Nephron progenitor cell (in vitro differentiated cells): ENCODE measurements at places on chromosomes 7 and 10.
A peak's percentile ranks its signal among the peaks of the same experiment; 100 is the strongest.

DNA sequence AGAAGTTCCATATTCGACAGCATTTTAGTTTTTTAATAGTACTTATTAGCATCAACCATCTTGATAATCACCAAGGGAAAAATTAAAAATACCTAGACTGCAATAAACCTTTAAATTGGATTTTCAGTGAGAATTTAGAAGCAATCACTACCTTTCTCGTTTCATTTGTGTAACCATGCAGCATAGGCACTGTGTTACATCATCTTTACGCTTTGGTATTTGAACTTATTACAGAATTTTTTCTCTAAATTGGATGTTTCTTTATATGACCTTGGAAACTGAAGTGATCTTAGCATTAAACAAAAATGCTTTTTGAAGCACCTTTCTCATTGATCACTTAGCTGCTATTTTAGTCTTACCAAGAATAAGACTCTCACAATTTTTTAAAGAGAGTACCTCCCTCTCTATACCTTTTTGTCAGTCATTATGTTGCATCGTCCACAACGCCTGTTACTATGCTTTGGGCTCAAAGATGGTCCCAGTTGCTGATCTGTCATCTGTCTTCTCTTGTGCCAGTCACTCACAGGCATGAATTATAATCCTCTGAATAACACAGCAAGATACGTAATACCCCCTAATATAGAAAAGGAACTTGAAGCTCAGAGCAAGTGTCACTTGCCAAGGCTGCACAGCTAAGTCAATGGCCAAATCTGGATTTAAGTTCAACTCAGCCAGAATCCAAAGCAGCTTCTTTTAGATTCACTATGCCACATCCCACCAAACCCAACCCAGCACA, 19.6 kb upstream of the ASCC1 start:
- no peak for DNase-seq

DNA sequence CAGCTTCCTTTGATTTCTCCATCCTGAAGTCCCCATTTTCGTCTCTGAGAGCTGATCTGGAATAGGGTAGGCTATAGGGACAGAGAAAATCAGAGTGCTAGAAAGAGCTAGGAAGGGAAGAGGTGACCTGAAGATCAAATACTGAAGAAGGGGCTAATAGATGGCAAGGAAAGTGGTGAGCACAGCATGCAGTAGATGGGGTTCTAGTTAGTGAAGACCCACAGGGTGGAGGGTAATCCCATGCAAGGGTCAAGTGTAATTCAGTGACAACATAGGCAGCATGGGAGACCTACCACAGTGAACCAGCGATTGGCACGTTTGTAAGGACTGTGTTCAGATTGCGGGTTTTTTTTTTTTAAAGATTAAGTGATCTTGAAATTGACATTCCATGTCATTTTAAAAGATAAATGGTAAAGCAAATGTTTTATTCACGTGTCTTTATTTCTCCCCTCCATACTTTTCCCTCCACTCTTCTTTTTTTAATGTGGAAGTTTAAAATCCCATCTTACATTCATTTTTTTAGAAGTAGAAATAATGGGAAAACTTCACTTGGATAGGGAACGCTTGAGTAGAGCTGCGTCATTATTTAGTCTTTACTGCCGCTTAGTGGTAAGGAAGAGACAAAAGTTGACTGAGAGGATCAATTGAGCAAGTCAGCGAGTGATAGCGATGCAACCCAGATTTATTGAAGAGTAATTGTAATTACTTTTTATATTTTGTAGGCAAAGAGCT, 21.0 kb upstream of the ABI1 start:
- DNase-seq = peak; percentile 17

GRCh38 chr7:74010407-74010806, 17.6 kb upstream of the ELN start:
- no peak for DNase-seq

DNA sequence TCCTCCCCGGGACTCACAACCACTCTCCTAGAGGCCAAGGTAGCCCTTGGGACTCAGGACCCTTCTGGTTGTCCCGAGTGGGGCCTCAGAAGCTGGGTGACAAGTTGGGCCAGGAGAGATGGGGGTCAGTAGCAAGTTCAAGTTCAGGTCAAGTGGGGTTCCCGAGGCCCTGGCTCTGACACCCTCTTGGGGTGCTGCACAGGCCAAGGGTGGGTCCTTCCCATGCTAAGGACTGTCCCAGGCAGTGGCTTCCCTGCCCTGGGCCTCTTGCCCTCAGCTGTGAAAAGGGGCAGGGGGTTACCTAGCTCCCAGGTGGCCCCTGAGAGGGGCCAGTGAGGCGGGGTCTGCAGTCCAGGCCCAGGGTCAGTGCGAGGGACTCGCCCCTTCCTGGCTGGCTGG, 115.4 kb upstream of the TNRC18 start:
- DNase-seq = no peak

- DNase-seq = no peak
Measured at GRCh38 chr7:157271991-157272324, 64.8 kb upstream of the DNAJB6 start.

GRCh38 chr10:75803816-75804552, 372.6 kb downstream of the LRMDA start:
- DNase-seq = peak; percentile 12

DNA sequence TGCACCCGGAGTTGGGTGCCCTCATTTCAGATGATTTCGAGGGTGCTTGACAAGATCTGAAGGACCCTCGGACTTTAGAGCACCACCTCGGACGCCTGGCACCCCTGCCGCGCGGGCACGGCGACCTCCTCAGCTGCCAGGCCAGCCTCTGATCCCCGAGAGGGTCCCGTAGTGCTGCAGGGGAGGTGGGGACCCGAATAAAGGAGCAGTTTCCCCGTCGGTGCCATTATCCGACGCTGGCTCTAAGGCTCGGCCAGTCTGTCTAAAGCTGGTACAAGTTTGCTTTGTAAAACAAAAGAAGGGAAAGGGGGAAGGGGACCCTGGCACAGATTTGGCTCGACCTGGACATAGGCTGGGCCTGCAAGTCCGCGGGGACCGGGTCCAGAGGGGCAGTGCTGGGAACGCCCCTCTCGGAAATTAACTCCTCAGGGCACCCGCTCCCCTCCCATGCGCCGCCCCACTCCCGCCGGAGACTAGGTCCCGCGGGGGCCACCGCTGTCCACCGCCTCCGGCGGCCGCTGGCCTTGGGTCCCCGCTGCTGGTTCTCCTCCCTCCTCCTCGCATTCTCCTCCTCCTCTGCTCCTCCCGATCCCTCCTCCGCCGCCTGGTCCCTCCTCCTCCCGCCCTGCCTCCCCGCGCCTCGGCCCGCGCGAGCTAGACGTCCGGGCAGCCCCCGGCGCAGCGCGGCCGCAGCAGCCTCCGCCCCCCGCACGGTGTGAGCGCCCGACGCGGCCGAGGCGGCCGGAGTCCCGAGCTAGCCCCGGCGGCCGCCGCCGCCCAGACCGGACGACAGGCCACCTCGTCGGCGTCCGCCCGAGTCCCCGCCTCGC, at the start of gene EGFR:
EGFR (plus strand) TSS at position 657 of the 830 bp plus-strand sequence. CDS start 261 bp downstream, outside the sequence.
- DNase-seq = peak; percentile 73

DNA sequence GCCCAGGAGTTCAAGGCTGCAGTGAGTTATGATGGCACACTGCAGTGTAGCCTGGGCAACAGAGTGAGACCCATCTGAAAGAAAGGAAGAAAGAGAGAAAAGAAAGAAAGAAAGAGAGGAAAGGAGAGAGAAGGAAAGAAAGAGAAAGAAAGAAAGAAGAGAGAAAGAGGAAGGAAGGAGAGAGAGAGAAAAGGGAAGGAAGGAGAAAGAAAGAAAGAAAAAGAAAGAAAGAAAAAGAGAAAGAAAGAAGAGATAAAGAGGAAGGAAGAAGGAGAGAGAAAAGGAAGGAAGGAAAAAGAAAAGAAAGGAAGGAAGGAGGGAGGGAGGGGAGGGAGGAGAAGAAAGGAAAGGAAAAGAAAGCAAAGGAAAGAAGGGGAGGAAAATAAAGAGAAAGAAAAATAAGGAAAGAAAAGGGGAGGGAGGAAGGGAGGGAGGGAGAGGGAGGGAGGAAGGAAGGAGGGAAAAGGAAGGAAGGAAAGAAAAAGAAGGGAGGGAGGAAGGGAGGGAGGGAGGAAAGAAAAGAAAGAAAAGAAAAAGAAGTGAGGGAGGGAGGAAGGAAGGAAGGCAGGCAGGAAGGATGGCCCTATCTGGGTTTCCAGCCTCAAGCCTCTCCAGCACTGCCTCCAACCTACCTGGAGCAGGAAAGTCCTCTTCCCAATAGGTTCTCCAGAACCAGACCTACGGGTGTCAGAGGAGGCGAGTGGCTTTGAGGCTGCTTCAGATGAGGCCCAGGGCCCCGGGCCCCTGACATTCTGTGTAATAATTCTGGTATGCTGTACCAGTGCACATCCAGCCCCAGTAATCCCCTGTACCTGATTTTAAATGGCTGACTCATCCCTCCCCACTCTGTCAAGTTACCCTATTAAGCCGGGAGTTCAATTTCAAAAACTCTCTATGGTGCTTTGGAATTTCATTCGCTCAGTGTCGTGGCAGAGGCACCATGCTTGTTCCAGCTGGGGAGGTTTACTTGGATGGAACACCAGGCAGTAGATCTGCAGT, 6.8 kb upstream of the PARD3 start:
- DNase-seq = no peak

- peak; percentile 15 for DNase-seq
Measured at GRCh38 chr10:35882422-35883150, 240.5 kb upstream of the FZD8 start.

GRCh38 chr10:3774814-3775695, 10.0 kb downstream of the KLF6 start:
- no peak for DNase-seq

DNA sequence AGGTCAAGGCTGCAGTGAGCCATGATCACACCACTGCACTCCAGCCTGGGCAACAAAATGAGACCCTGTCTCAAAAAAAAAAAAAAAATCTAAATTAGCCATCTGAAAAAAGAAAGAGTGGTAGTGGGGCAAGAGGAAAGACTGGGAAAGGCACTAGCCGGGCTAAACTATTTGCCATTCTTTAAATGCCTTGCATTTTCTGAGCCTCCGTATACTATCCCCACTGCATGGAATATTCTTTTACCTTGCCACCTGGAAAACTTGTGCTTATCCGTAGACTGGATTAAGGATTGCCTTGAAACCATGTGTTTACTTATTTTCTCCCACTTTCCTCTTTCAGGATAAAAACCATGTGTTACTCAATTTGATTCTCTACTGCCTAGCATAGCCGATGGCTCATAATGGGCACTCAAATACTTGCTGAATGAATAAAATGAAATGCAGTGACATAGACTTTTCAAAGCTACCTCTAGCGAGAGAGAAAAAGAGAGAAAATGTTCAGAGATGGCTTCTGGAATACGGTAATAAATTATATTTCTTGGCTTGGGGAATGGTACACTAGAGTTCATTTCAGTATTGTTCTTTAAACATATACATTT, 30.6 kb downstream of the HYCC1 start:
- no peak for DNase-seq

DNA sequence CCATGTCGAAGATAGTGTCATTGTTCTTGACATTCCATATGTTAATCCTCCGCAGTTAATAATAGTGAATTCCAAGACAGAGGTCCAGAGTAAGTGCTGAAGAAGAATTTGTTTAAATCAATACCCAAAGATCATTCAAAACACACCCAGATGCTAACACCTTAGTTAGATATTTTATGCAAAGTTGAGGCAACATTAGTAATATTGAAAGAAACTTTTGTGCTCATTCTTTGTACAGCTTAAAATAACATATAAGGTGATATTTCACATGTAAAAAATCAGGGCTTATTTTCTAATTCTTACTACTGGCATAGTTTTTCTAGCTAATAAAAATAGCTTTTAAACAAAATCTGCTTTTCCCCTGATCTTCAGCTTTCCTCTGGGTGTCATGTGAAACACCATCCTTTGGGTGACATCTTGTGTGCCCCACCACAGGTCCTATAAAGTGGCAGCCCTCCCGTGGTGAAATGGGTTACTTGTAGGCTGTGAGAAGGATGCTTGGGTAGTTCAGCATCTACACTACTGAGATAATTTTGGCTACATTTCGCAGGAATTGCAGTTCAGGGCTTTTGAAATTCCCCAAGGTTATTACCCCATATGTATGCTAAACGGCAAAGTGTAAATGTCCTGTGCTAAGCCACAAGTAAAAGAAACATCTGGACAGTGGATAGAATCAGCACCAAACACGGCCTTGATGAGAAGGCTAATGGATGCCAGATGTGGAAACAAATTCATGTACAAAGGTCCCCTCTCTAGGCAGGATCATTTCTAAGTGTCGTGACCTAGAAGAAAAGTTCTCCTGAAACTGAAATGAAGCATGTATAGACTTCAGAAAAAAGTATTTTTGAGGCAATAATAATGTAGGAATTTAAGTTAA, 105.4 kb downstream of the GRM3 start:
- no peak for DNase-seq

- no peak for DNase-seq
Measured at GRCh38 chr10:129586898-129587443, 119.9 kb downstream of the MGMT start.

- DNase-seq = no peak
Measured at GRCh38 chr7:90706072-90706716, 110.1 kb downstream of the CDK14 start.

- DNase-seq = no peak
Measured at GRCh38 chr7:50695026-50695425, 87.7 kb downstream of the GRB10 start.

GRCh38 chr7:148709014-148709413, 10.3 kb downstream of the CUL1 start:
- no peak for DNase-seq

GRCh38 chr7:117158941-117159697, 163.7 kb downstream of the WNT2 start:
- DNase-seq = no peak

DNA sequence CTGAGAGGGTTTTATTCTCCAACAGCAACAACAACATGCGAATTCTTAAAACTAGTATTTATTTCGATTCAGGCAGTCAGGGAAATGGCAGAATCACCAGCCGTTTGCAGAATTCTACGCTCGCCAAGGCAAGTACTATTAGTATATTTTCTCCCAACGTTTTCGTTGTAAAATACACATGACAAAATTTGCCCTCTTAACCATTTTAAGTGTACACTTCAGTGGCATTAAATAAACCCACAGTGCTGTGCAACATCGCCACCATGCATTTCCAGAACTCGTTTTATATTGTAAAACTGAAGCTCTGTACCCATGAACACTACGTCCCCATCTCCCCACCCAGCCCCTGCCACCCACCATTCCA, 10.8 kb downstream of the EN2 start:
- no peak for DNase-seq

DNA sequence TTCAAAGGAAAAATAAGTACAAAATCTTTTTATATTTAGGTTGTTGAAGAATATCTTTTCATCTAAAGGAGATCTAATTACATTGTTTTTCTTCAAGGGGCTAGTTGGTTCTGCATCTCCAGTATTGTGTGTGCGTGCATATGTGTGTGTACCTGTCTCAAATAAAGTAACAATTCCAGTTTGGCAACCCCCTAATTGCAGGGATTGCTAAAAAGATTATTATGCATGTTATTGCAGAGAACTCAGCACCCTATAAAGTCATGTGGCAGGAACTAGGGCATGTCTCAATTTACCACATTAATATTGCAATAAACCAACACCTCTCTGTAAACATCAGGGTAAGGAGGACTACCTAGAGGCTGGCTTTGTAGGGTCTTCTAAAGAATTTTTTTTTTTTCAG, 37.0 kb downstream of the MRPS33 start:
- no peak for DNase-seq

GRCh38 chr7:128247108-128247507, 6.0 kb downstream of the LEP start:
- no peak for DNase-seq

- DNase-seq = no peak
Measured at GRCh38 chr7:47241112-47242065, 340.5 kb downstream of the TNS3 start.
